Purkinje cell (primary cell): ENCODE measurements at places on chromosomes 7 and 10. TPM values are rescaled to one million over a fixed set of nuclear protein-coding genes. Genes with fewer than 3 reads are reported as not detected.

Gene FEZF1
- not detected in 2 replicates for polyA plus RNA-seq

Gene MYO1G
- 0.31 TPM in 1 of 2 replicates, not detected in the other for polyA plus RNA-seq

Gene EPHA1
- polyA plus RNA-seq = not detected in 2 replicates

Gene TRPV5
- not detected in 2 replicates for polyA plus RNA-seq

Gene PAPOLB
- polyA plus RNA-seq = 0.13 TPM in 1 of 2 replicates, not detected in the other

Gene GRM3
- polyA plus RNA-seq = 21.0 and 25.7 TPM in 2 replicates

Gene ACTL6B
- polyA plus RNA-seq = 15.7 and 21.5 TPM in 2 replicates

Gene SLC26A5
- not detected in 2 replicates for polyA plus RNA-seq

Gene CSTF2T
- 10.8 and 17.1 TPM in 2 replicates for polyA plus RNA-seq
